ENCODE measurements at places on chromosomes 5 and 9. TPM values are rescaled to one million over a fixed set of nuclear protein-coding genes. Genes with fewer than 3 reads are reported as not detected.

DNA sequence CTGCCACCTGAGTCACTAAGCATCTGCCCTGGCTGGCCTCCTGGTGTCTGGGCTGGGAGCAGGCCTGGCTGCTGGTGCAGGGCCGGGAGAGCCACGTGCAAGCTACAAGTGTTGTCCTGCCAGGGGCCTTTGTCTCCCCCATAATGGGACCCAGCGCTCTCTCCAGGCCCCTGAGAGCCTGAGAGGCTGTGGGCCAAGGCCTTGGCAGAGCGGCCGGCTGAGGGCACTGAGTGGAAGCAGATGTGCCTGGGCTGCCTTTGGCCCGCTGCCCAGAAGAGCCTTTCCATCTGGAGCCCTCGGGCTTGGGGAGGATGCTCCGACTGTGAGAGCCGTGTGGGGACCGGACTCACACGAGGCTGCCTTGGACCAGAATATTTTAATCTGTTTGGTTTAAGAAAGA lies 185.5 kb downstream of the RGS3 start:
- no peaks in the 10 kb centered on the region for H3K36me3 ChIP-seq
- H3K27ac ChIP-seq: no peak overlapping the region
- DNase-seq: no peak

- peaks cover 7% of the 10 kb centered on the region for H3K27me3 ChIP-seq
- no peaks in the 10 kb centered on the region for H3K4me1 ChIP-seq
- DNase-seq: no peak
- H3K36me3 ChIP-seq: peaks cover 1% of the 10 kb centered on the region
Observed at GRCh38 chr9:97304586-97304985, 2.9 kb upstream of the CCDC180 start.

Gene RNF145
- 116 TPM for total RNA-seq

Gene FGF1
- not detected for total RNA-seq

DNA sequence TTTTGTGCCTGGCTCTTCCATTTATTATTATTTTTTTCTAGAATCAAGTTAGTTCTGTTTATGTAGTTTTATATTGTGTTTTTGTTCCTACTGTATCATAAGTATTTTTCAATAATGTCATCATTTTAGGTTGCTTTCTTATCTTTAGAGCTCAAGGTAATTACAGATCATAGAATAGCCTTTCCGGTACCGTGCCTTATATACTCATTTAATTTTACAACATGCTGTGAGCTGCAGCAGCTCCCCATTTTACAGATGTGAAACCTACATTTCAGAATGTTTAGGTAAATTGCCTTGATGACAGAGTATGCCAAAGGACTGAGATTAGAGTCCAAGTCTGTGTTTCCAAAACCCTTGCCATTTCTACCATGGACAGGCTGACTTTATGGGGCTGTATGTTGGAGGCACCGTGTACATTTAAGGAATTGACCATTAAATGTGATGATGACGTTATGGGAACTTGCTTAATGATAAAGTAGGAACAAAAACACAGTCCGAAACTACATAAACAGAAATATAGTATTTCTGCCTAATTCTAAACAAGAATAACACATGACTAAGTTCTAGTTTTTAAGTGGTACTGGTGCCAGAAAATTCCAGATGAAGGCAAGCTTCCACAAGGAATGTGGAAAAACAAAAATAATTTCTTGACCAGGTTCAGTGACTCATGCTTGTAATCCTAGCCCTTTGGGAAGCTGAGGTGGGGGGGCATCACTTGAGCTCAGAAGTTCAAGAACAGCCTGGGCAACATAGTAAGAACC lies 97.7 kb downstream of the IQGAP2 start:
- no peak overlapping the region for H3K4me3 ChIP-seq
- H3K27me3 ChIP-seq: no peaks in the 10 kb centered on the region
- DNase-seq: no peak
- H3K27ac ChIP-seq: peak overlapping the region; percentile 30

Gene CTNND2
- not detected for total RNA-seq

DNA sequence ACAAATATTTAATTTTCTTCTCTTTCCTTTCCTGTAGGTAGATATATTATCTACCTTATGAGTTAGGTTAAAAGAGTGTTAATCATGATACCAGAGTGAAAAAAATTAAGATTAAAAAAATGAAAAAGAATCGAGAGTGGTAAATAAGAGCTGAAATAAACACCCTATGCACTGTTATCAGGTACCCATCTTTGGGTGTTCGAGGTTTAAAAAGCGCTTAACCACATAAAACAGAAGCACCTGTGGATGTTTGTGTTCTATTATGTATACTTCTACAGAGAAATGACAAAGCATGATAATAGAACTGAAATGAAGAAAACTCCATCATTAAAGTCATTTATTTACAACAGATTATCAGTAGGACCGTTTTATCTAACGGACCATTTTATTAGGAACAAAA lies 25.7 kb upstream of the GCNT4 start:
- peaks cover 20% of the 10 kb centered on the region for H3K4me1 ChIP-seq
- no peak overlapping the region for H3K27ac ChIP-seq

- no peaks in the 10 kb centered on the region for H3K4me1 ChIP-seq
- no peak for DNase-seq
- no peak overlapping the region for H3K27ac ChIP-seq
Observed at GRCh38 chr9:136640171-136641111, 22.3 kb upstream of the EGFL7 start.

DNA sequence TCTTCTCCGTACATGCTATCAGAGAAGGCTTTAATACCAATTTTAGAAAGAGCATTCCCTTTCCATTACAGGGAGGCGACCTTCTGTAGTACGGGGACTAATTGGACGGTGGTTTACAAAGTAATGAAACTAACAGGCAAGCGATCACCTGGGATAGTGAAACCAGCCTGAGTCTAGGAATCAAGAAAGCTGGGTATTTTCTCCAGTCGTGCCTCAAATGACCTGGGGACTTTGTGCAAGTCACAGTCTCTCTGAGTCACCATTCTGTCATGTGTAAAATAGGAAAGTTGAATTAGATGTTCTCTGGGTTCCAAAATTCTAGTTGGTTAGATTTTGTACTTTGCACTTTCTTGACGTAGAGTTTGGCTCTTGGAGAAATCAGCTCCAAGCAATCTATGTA lies 22.7 kb upstream of the SSBP2 start:
- DNase-seq: no peak
- H3K4me3 ChIP-seq: no peak overlapping the region
- H3K27ac ChIP-seq: no peak overlapping the region
- H3K36me3 ChIP-seq: no peaks in the 10 kb centered on the region

- no peak overlapping the region for H3K4me3 ChIP-seq
- peaks cover 3% of the 10 kb centered on the region for H3K27me3 ChIP-seq
- H3K4me1 ChIP-seq: no peaks in the 10 kb centered on the region
- no peaks in the 10 kb centered on the region for H3K36me3 ChIP-seq
- DNase-seq: no peak
Observed at GRCh38 chr9:36825179-36825578, 208.9 kb downstream of the PAX5 start.

Data from activated T-cell treated with anti-CD3 and anti-CD28 coated beads, Interleukin-2, amount 50 U/mL, for 72 hours (primary cell).